Muscle of back (tissue), 13 donors: ENCODE measurements at places on chromosomes 2 and 18.
A peak's percentile ranks its signal among the peaks of the same experiment; 100 is the strongest.

- no peak for DNase-seq
Observed at GRCh38 chr2:199131136-199131655, 326.5 kb downstream of the SATB2 start.

GRCh38 chr2:226312155-226312554 is 487.5 kb downstream of the IRS1 start:
- DNase-seq: no peak

GRCh38 chr2:9554921-9555296 is 721 bp downstream of the ADAM17 start:
- DNase-seq: peak; percentile 90

- DNase-seq: no peak
Observed at GRCh38 chr2:64989982-64990614, 899 bp downstream of the SLC1A4 start.

DNA sequence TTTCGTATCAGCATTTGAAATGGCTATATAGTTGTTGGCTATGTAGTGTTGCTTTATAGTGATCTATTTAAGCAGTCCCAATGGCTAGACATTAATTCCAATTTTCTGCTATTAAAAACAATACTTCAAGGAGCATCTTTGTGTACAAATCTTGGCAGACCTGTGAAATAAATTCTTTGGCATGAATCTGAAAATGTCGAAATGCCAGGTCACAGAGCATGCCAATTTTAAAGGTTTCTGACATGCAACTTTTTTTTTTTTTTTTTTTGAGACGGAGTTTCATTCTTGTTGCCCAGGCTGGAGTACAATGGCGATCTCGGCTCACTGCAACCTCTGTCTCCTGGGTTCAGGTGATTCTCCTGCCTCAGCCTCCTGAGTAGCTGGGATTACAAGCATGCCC is 26.8 kb upstream of the CABLES1 start:
- no peak for DNase-seq

DNA sequence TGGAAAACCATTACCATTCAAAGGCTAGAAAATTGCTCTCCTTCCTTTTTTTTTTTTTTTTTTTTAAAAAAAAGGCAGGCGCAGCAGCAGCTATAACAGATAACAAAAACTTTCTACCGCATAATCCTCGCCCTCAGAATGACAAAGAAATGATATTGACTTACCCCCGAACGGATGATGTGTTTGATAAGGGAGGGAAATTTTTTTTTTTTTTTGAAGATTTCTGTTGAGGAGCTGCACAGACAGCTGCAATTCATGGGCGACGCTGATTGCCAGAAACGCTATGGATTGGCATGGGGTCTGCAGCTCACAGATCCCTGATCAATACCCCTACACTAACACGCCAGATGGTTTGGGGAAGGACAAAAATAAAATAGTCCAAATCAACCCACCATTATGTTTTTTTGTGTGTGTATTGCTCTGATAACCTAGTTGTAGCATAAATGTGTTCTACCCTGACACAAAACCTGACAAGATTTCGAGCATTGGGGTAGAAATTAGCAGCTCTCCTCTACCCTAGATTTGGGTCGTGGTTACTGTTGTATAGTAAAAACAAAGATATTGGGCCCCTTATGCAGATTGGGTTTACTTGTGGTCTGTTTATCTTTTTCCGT is 3.6 kb upstream of the ONECUT2 start:
- no peak for DNase-seq

DNA sequence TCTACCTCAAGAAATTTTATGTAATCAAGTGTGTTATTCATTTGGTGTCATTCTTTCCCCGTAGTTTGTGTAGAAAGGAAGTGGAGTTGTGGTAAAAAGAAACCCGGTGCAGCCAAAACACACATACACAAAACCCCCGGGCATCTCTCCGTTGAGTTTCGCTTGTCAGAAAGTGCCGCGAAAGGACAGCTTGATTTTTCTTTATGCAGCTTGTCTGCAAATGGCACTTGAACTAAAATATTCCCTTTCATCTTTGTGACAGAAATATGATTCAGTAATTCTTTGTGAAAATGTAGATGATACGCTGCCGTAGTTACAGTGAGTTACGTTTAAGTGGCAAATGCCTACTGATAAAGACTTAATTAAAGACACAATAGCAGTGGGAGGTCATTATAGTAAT is 268.8 kb upstream of the SPRED2 start:
- no peak for DNase-seq

DNA sequence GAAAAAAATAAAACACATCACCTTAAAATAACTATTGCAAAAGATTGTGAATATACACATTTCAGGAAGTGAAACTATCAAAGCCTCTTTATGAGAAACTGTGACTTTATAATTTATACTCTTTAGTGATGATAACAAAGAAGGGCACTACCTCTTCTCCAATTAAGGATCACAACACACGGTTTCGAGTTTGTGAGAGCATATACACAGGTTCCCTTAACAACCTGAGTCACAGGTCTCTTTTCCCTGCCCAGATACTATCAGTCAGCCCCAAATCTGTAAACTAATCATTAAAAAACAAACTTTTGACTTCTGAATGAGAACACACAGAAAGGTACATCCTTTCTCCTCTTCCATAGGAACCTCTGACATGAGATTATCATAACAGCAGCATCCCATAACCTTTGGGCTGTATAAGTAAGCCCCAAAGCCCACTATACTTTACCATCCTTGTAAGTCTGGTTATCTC is 44.9 kb downstream of the PTPN2 start:
- no peak for DNase-seq

- no peak for DNase-seq
Observed at GRCh38 chr2:190786404-190787166, 94.0 kb upstream of the GLS start.

GRCh38 chr2:23457990-23458682 is 73.2 kb downstream of the KLHL29 start:
- no peak for DNase-seq

- DNase-seq: peak; percentile 23
Observed at GRCh38 chr18:13564579-13564978, 161.8 kb downstream of the FAM210A start.

- no peak for DNase-seq
Observed at GRCh38 chr2:196143730-196144131, 27.6 kb downstream of the STK17B start.

DNA sequence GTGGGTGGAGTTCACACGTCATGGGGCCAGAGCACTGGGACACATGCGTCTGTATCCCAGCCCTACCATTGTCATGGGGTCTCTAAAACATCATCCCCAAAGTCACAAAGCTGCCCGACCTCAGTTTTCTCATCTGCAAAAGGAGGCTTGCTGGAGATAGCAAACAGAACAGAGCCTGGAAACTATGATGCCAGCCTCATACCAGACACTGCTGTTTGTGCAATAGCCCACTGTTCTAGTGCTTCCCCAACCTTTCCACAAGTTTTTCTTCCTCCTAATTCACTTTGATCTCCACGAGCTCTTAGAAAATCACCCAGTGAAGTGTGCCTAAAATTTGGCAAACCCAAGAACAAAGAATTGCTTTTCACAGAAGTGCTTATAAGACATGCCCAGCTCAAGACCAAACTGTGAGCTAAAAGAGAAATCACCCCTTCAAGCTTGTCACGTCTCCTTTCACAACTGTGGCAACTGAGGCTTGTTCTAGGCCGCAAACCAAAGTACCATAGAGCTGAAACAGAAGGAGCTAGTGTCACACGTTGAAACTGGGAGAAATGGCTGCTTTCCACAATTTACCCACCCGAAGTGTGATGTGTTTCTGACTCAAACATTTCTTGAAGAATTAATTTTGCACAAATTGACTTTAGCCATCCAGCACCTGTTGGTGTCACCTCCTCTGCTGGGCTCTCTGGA is 162.7 kb upstream of the ID2 start:
- DNase-seq: no peak

- DNase-seq: peak; percentile 41
Observed at GRCh38 chr18:43526426-43527145, 249.3 kb upstream of the SYT4 start.

DNA sequence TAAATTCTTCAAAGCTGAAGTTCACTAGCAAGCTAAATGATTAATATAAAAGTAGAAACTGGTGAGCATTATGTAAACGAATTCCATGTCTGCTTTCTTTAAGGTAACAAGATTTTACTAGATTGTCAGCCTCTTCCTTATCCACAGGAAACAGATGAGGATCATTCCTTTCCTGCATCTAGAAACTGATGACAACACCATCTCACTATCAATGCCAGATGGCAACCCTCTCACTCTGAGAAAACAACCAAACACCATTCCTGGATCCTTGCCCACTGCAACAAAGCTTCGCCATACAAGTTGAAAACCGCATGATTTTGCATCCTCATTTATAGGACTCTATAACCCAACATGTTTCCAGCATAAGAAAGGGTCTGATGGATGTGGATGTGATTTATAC is 122.9 kb downstream of the ZNF521 start:
- DNase-seq: peak; percentile 60

DNA sequence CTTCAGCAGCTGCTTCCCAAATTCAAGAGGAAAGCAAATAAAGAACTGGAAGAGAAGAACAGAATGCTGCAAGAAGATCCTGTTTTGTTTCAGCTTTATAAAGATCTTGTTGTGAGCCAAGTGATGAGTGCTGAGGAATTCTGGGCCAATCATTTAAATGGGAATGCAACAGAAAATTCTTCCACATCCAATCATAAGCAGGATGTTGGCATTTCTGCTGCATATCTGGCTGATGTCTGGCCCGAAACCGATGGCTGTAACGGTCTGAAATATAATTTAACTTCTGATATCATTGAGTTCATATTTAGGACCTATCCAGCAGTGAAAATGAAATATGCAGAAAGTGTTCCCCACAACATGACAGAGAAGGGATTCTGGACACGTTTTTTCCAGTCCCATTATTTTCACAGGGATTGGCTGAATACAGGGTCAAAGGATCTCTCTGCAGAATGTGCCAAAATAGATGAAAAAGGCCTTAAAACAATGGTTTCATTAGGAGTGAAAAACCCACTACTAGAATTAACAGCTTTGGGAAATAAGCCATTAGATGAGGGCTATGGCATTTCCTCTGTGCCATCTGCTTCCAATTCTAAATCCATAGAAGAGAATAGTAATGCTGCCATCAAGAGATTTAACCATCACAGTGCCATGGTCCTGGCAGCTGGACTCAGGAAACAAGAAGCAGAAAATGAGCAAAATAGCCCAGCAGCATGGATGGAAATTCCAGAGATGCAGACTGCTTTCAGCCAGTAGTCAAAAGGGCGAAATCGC is 175.6 kb downstream of the MC4R start:
- DNase-seq: peak; percentile 65

GRCh38 chr18:46712406-46712805 is 44.4 kb downstream of the ST8SIA5 start:
- peak; percentile 32 for DNase-seq

DNA sequence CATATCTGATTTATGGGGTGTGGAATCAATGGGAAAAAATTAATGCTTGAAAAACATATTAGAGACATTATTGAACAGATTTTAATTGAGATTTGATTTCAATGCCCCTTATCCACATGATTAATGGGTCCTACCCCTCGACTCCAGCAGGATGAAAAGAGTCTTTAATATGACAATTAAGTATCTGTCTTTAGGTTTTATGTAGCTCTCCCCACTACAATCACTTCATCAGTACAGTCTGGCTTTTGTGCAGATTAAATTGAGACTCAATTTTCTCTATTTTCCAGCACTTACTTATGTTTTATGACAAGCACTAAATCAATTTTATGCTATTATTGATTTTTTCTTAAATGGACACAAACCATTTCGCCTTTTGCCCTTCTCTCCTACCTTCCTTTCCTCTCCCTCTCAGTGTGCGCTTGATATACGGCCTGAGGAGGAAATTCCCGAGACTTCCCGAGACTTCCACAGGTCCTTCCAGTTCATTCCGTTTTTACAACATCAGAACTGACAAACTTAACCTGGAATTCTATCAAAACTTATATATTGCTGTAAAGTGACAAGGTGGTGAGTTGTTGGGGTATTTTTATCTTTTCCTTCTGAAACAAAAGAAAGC is 555.1 kb upstream of the SALL3 start:
- DNase-seq: no peak

GRCh38 chr2:128756365-128756717 is 437.7 kb upstream of the HS6ST1 start:
- DNase-seq: no peak

- no peak for DNase-seq
Observed at GRCh38 chr2:107743274-107743673, 83.4 kb upstream of the RGPD4 start.

GRCh38 chr2:237045449-237045848 is 40.2 kb upstream of the COPS8 start:
- DNase-seq: peak; percentile 67

GRCh38 chr18:7896161-7896560 is 329.0 kb downstream of the PTPRM start:
- no peak for DNase-seq

DNA sequence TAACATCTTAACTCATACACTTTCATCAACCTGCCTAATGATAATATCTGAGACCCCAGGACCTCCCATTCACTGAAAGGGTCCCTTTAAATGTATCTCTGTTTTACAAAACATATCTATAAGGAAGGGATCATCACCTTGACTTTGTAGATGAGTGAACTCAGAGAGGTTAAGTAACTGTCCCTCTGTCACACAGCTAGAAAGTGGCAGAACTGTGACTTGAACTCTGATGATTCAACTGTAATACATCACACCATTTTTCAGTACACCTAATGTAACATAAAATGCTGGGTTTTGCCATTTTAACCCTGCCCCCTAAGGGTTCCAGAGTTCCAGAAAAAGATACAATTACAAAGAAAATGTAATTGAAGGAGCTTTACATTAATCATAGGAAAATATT is 234.6 kb downstream of the ZEB2 start:
- DNase-seq: no peak

- no peak for DNase-seq
Observed at GRCh38 chr2:181563101-181563692, 93.7 kb downstream of the CERKL start.

DNA sequence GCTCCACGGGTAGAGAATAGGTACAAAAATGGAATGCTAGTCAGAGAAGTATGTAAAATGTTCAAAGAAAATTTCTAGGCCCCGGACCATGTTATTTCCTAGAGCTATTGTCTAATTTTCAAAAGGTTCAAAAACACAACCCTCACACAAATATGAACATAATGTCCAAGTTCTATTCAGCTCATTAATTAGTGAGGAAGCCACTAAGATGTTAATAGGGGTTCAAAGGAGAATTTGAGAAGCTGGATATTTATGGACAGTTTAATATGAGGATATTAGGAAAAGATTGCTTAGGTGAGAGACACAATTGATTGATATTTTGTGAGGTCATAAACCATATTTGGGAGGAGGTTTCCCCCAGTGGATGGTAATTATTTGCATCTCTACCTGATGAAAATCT is 710.6 kb upstream of the ID2 start:
- no peak for DNase-seq

GRCh38 chr18:10053861-10054260 is 140.0 kb downstream of the VAPA start:
- no peak for DNase-seq

DNA sequence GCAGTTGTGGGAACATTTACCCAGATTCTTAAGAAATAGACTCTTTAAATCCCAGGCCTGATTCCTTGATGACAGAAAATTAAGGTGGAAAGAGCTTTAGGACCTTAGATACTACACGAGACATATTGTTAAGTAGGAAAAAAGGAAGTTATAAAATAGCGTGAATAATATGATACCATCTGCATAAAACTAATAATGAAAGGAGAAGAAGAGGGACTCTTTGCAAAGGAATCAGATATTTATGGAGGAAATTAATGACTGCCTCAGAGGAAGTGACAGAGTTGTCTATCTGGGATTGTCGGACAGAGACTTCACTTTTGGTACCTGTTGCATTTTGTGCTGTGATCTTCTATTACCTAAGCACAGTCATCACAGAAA is 20.8 kb downstream of the APCDD1 start:
- no peak for DNase-seq
